ENCODE measurements at places on chromosomes 5 and 9.

GRCh38 chr5:112915831-112916230 is 6.2 kb downstream of the REEP5 start:
- peak overlapping the region; percentile 58 for H3K27ac ChIP-seq
- no peak for DNase-seq
- peaks cover 47% of the 10 kb centered on the region for H3K36me3 ChIP-seq

DNA sequence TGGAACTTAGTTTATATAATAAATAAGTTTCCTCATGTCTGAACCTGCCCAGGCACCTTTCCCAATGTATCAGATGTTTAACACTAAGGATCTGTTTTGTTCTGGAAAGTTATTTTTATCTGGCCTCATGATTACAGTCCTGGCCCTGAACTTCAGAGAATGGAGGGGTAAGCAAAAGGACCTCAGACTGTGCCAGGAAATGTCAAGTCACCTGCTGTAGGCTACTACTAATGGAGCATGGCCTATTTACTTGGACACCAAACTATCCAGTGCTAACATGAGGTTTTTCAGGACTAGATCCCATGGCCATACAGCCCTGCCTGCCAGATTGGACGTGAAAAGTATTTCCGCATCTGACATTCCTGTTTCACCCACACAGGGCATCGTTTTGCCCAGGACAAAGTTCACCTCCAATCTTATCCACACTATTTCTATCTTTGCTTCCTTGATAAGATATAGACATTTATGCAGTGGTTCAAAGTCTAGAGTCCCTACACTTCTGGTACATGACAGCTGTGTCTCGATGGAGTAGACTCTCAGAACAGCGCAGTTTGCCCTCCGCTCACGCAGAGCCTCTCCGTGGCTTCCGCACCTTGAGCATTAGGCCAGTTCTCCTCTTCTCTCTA is at the start of gene BTNL8:
TSS of gene BTNL8 (plus strand) at position 539 of the 626 bp plus-strand sequence. CDS start 152 bp downstream, outside the sequence.
- H3K4me3 ChIP-seq, result no peak within 1 kb of the TSS
- DNase-seq, result no peak
- no peaks in the 10 kb centered on the region for H3K36me3 ChIP-seq
- no peak within 1 kb of the TSS for H3K27ac ChIP-seq
- peaks cover 2% of the 10 kb centered on the region for H3K27me3 ChIP-seq

- no peaks in the 10 kb centered on the region for H3K4me1 ChIP-seq
- H3K27me3 ChIP-seq, result no peaks in the 10 kb centered on the region
- no peak overlapping the region for H3K27ac ChIP-seq
- H3K4me3 ChIP-seq, result no peak overlapping the region
These were observed 204.4 kb upstream of the TRIM32 start for GRCh38 chr9:116482740-116483139.

DNA sequence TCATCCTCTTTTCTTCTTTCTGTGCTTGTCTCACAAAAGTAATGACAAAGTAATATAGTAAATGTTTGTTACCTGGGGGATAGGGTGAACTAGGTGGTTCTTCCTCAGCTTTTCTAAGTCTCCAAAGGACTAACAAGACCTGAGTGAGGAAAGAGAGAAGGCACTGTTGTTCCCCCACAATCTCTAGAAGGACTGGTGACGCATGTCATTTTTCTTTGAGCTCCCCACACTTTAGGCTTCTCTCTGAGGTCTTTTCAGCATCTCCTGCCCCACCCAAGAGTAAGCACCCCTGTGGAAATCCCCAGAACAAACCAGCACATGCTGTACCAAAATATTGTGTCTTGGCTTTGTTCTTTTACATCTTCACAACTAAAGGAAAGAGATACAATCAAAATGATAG is 2.4 kb upstream of the IL7R start:
- H3K36me3 ChIP-seq, result peaks cover 12% of the 10 kb centered on the region
- H3K27me3 ChIP-seq, result no peaks in the 10 kb centered on the region

GRCh38 chr5:20683241-20683940 is 695.4 kb upstream of the CDH18 start:
- no peak for DNase-seq
- no peaks in the 10 kb centered on the region for H3K27me3 ChIP-seq
- no peaks in the 10 kb centered on the region for H3K36me3 ChIP-seq
- no peaks in the 10 kb centered on the region for H3K4me1 ChIP-seq
- no peak overlapping the region for H3K4me3 ChIP-seq

GRCh38 chr5:147538236-147538635 is 28.4 kb upstream of the DPYSL3 start:
- H3K4me1 ChIP-seq, result no peaks in the 10 kb centered on the region
- H3K36me3 ChIP-seq, result no peaks in the 10 kb centered on the region
- H3K4me3 ChIP-seq, result no peak overlapping the region
- DNase-seq, result no peak
- H3K27me3 ChIP-seq, result peaks cover 4% of the 10 kb centered on the region
- H3K27ac ChIP-seq, result no peak overlapping the region

GRCh38 chr9:117430813-117431212 is 16.0 kb upstream of the ASTN2 start:
- no peak overlapping the region for H3K4me3 ChIP-seq
- H3K36me3 ChIP-seq, result no peaks in the 10 kb centered on the region
- no peaks in the 10 kb centered on the region for H3K4me1 ChIP-seq

Measured in activated T-helper 1 cell treated with anti-CD3 and anti-CD28 coated beads, Interleukin-12 subunit alpha, Interleukin-12 subunit beta, Interleukin-2, Interleukin-4 antibody, amounts not matched to agents 30 ng/mL and 10 ng/mL and 1 ng/mL, durations not matched to agents 14 hours and 24 hours and 36 hours (primary cell).